Cardiac muscle cell (in vitro differentiated cells and primary cell): ENCODE measurements at places on chromosomes 1 and 21. TPM values are rescaled to one million over a fixed set of nuclear protein-coding genes. Genes with fewer than 3 reads are reported as not detected.

DNA sequence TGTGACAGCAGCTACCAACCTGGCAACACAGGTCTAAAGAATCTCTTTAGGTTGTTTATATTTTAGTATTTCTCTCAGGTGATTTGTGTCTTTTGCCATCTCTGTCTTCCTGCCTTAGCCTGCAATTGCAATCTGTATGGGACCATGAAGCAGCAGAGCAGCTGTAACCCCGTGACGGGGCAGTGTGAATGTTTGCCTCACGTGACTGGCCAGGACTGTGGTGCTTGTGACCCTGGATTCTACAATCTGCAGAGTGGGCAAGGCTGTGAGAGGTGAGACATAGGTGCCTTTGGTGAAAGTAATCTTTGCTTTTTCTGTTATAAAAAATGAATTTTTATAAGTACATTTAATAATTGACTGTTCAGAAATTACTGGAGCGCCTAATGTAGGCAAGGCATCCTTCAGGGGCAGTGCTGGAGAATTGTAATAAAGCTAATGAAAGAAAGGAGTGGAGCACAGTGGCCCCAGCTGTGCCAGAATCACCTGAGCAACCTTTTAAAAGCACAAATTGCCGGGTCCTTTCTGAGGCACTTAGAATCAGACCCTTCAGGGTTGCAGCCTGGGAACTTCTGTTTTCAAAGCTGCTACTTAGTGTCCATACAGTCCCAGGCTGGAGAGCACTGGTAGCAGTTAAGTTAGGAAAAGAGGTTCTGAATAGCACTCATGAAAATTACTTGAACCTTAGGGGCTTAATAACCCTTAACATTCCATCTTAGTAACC is 60.6 kb upstream of the LAMC2 start:
- no peak for DNase-seq

- DNase-seq = no peak
Observed at GRCh38 chr1:58879464-58879863, 95.6 kb upstream of the JUN start.

DNA sequence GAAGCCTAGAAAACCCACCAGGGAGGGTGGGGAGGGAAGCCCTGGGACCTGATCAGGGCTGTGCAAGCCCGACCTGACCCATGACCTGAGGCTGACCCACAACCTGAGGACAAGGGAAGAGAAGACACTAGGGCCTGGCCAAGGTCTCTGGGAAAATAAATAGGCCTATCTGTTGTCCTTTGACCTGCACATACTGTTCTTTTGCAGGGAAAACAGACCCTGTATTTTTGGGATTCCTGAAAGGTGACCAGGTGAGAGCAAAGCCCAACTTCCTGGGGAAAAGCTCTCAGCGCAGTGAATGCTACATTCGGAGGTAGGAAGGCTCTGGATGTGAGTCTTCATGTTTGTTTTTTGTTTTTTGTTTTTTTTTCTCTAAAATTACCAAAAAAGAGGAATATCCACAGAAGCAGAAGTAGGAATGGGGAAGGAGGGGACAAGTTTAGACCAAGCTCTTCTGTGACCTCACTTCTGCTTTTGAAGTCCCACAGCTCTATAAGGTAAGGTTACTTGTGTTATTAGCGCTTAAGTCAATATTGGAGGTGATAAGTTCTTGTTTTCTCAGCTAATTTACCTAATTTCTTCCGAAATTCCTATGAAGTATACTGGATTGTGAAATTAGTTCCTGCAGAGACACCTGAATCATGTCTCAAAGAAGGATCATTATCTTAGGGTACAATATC is 26.2 kb upstream of the LYST start:
- no peak for DNase-seq

Gene LRRC38
- total RNA-seq = not detected in 2 replicates

Gene SVBP
- 28.8 and 35.6 TPM in 2 replicates for total RNA-seq
